ENCODE measurements at places on chromosomes 5 and 9.

DNA sequence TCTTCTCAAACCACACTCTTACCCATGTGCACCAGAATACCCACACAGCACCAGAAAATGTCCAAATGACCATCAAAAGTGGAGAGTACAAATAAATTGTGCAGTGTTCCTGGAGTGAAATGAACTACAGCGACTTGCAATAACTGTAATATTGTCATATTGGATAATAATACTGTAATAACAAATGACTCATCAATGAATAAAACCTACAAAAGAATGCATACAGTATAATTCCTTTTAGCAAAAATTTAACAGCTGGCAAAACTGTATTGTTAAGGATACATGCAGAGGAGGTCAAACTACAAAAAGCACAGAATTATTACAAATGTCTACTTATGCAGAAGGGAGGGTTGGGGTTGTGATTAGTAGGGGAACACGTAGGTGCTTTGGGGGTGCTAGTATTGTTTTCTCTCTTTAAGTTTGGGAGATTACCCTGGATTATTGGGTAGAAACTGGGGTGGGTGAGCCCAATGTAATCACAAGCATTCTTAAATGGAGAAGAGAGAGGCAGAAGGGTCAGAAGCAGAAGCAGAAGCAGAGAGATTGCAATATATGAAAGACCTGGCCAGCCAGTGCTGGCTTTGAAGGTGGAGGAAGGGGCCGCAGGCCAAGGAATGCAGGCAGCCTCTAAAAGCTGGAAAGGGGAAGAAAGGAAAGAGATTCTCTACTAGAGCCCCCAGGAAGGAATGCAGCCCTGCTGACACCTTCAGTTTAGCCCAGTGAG lies 21.8 kb downstream of the IRF1 start:
- DNase-seq, result no peak

DNA sequence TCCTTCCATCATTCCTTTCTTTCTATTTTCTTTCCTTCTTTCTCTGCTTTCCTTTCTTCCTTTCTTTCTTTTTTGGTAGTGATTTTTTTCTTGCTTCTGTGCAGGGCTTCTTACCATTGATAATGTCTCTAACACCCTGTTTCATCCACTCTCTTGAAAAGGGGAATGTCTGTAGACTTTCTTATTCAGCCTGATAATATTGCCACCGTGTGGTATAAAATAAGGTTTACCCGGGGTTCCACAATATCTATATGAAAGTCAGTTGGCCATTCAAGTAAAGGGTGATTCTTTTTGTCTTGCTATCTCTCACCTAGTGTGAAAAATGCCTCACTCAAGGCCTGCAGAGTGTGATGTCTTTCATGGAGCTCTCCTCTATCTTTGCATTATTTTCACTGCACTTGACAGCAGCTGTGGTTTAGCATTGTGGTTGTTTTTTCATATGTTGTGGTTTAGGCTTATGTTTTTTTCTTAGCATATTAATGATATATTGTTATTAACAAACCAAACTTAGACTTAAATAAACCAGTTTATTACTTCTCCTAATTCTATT lies 153.9 kb downstream of the CSNK1G3 start:
- DNase-seq, result no peak

DNA sequence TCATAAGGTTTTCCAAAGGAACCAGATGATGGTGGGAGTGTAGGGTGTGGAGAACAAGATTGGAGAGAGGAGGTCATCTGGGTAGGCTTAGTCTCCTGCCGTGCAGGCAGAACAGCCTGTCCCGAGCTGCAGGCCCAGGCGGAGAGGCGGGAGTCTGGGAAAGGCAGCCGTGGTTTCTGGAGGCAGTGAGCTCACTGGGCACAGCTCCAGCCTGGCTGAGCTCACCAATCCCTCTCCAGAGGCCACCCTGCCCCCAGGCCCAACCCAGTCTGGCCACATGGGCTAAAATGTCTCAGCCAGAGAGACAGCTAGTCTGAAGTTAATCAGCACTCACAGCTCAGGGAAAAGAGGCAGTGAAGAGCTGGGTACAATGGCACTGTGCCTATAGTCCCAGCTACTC lies 12.3 kb downstream of the P4HA2 start:
- peak; percentile 89 for DNase-seq

DNA sequence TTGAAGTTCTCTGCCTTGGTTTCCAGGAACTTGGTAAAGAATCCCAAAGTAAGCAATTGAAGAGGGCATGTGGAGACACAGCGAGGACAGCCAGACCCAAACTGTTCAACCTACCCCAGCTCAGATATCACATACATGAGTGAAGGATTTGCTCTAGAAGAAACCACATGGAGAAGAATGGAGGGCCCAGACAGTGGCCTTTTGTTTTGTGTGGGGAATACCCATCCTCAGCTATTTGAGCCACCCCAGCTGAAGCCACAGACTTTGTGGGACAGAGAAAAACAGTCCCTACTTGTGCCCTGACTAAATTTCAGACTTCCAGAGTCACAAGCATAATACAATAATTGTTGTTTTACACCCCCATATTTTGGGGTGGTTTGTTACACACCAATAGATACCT lies 387.1 kb downstream of the ZSWIM6 start:
- DNase-seq, result no peak

- DNase-seq, result no peak
Measured at GRCh38 chr9:16627967-16628366, 242.5 kb downstream of the BNC2 start.

GRCh38 chr5:65050826-65051498 lies 282.2 kb downstream of the CWC27 start:
- DNase-seq, result peak; percentile 12

GRCh38 chr9:21110708-21111576 lies 30.7 kb downstream of the IFNW1 start:
- peak; percentile 37 for DNase-seq

DNA sequence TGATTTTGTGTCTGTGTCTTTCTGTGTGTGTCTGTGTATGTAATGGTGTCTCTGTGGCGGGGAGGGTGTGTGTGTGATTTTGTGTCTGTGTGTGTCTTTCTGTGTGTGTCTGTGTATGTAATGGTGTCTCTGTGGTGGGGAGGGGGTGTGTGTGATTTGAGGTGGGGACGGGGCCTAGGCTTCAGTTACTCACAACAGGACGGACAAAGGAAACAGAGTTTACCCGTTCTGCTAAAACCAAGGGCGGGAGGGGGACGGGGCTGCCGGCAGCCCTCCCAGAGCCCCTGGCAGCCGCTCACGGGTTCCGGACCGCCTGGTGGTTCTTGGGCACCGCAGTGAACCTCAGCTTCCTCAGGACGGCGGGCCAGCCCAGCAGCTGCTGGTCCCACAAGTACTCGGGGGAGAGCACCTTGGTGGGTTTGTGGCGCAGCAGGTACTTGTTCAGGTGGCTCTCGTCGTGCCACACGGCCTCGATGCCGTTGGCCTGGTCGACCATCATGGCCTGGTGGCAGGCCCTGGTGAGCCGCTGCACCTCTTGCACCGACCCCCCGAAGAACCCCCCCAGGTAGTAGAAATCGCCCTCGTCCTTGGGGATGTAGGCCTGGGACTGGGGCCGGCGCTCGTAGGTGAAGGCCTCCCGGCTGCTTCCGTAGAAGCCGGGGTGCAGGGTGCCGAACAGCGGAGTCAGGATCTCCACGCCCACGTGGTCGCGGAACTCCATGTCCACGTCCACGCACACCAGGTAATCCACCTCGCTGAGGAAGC lies 19.4 kb downstream of the ABO start:
- DNase-seq, result no peak

DNA sequence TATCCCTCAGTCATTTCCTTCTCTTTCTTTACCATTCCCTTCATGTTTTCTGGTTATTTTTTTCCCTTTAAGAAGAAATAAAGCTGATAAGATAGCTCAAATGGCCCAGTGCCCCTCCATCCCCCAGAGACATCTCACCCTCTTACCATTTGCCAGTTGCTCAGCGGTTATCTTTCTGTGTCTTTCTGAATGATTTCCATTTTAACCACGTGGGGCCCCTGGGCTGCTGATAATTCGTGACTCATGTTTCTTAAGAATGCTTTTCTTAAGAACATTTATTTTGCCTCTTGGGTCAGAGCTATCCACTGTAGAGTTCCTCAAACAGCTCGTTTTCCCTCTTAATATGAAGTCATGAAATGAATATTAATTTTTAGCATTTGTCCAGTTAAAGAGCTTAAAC lies 147.8 kb downstream of the MAST4 start:
- no peak for DNase-seq

DNA sequence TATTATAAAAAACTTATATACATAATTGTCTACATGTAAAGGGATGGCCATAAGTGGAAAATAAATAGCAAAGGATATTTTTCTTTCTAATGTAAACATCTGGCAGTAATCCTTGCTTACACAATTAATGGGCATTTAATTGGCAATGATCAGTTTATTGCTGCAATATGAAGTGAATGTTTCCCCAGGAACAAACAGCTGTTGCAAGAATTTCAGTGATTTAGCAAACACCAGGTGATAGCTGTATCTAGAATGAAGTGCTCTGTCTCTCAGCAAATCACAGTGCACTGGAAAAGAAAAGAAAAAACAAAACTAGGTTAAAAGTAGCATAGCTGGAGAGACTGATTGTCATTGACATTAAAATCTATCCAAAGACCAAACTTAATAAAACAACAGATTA lies 594.5 kb upstream of the ARRDC3 start:
- DNase-seq, result no peak

DNA sequence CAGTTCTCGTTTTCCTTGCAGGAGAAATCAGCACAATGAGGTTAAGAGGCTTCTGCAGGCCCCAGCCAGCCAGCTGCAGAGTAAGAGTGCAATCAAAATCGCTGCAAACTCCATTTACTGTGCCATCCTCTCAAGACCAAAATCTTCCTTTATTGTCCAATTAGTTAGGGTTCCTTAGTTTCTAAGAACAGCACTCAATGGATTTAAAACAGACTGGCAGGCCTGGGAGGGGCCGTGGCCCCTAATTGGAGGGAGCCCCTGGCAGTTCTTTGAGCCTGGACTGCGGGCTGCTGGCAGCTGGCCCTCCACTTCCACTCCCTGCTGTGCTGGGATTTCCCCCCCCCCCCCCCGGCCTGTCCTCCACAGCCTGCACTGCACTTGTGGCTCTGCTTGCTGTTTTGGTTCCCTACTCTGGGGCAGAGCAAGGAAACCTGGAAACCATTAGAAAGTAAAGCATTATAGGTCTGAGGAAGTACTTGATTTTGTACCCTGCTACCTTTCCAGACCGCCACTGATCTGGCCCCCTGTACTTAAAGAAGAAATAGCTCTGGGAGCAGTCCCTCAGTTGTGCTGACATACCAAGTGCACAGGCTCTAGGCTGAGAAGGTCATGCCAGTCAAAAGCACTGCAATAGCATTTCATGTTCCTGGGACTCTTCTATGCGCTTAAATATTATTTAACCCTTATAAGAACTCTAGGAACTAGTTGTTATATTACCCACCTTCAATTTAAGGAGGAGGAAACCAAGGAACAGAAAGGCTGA lies 129.0 kb downstream of the APBA1 start:
- DNase-seq, result no peak

GRCh38 chr9:121783521-121784507 lies 132.4 kb downstream of the DAB2IP start:
- DNase-seq, result no peak

DNA sequence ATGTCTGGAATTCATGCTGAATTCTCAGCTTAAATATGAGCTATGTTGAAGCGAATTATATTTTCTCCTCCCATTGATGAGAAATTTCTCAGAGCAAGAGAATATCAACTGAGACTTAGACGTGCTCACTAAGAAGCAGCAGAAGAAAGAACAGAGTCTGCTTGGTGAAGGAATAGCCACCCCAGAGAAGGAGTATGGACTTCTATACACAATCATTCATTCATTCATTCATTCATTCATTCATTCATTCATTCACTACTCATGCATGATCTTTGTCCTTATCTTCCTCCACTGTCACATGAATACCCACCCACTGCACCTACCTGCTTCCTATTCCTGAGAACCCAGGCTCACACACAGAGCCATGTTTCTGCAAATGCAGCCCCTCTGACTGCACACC lies 206.6 kb downstream of the DEPDC1B start:
- DNase-seq, result no peak
